Endothelial cell of umbilical vein (primary cell): ENCODE measurements at places on chromosomes 3 and 15. TPM values are rescaled to one million over a fixed set of nuclear protein-coding genes. Genes with fewer than 3 reads are reported as not detected.

DNA sequence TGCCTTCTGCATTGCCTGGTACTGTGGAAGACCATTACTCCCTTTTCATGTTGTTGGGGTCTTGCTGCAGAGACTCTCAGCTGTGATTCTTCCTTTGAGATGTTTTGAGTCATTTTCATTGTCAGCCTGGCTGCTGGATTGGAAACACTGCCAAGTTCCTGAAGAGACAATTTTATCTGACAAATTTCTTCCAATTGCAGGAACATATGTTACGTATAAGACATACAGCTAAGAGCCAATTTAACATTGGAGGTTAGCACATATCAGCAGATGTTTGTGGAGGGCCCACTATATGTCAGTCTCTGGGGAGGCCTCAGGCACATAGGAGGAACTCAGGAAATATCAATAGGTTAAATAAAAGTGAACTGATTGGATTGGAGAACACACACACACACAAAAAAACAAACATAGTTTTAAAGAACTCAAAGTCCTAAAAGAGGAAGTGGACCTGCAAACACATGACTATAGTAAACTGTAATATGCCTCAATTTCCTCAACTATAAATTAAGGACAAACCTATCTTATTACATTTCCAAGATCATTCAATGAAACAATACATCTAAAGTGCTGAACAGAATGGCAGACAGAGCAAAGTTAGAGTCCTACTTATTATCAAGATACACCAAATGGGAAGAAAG, 172.3 kb downstream of the MYRIP start:
- DNase-seq: peak; percentile 63

GRCh38 chr3:74582982-74583381, 31.5 kb downstream of the CNTN3 start:
- DNase-seq: no peak

- DNase-seq: peak; percentile 35
These were observed 166.6 kb downstream of the ANO10 start for GRCh38 chr3:43455233-43455632.

DNA sequence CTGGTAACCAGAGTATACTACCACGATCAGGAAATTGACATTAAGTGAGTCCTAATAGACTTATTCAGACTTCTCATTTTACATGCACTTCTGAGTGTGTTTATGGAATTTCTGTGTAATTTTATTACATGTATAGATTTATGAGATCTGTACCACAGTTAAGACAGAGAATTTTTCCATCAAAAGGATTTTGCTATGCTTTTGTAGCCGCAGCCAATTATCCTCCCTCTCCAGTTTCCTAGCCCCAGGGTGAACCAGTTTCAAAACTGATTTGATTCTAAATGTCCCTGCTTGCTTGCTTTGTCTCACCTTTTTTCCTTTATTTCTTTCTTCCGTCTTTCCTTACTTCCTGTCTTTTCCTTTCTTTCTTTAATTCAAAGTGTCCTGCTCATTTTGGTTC, 661.2 kb upstream of the BCHE start:
- DNase-seq: no peak

GRCh38 chr3:14433106-14433505, 30.7 kb downstream of the SLC6A6 start:
- DNase-seq: no peak

DNA sequence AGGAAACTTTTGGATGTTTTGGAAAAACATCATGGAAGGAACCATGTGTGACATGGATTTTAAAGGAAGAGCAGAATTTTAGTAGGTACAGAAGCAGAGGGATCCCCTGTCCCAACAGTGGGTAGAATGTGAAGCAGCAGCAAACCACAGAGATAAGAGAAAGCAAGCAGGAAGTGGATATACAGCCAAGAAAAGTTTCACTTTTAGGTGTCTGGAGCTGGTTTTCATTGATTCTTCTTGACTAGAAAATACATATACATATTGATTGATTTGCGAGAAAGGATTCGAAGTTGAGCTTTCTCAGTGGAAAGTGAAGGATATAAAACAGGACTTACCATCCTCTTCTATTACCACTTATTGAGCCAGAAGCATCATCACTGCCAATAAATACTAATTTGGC, 133.5 kb downstream of the KCNMB2 start:
- DNase-seq: no peak

DNA sequence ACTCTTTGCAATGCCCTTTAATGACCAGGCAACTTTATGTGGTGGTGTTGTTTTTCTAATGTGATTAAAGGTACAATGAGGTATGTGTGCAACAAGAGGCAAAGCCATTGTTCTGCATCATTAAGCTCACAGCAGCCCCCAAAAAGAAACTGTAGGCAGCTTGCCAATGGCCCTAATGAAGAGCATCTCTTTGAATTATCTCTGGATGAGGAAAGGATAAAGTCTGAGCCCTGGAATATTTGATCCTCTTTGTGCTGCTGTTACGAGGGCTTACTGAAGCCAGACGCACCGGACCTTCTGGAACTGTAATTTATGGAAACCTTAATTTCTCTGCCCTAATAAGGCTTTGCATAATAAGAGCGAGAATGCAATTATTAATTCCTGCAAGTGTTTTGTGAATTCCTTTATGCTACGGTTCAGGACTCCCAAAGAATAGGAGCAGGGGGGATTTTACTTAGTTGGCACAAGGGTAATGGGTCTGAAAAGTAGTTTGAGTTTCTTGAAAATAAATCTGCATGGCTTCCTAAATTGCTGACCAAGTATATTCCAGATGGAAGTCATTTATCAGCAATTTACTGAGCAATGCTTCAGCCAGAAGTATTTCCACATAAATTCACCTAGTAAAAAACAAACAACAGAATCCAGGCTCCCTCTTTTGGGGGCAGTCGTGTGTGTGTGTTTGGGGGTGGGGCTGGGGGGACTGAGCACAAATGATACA, 193.4 kb downstream of the PDZRN3 start:
- no peak for DNase-seq

DNA sequence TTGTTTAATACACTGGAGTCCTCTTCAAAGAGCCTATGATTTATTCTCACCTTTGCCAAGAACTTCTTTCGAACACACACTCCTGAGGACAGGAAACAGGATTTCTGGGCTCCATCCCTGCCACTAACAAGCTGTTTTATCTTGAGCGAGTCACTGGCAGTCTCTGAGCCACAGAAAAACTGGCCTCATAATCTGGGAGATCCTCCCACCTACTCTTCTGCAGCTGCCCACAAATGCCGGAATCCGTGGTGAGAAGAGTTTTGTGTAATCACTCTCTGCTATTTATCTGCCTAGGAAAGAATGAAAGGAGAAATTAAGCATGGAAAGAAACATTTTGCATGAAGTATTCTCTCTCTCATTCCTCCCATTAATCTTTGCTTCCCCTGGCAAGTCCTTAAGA, 172.0 kb upstream of the TRIM42 start:
- DNase-seq: no peak

DNA sequence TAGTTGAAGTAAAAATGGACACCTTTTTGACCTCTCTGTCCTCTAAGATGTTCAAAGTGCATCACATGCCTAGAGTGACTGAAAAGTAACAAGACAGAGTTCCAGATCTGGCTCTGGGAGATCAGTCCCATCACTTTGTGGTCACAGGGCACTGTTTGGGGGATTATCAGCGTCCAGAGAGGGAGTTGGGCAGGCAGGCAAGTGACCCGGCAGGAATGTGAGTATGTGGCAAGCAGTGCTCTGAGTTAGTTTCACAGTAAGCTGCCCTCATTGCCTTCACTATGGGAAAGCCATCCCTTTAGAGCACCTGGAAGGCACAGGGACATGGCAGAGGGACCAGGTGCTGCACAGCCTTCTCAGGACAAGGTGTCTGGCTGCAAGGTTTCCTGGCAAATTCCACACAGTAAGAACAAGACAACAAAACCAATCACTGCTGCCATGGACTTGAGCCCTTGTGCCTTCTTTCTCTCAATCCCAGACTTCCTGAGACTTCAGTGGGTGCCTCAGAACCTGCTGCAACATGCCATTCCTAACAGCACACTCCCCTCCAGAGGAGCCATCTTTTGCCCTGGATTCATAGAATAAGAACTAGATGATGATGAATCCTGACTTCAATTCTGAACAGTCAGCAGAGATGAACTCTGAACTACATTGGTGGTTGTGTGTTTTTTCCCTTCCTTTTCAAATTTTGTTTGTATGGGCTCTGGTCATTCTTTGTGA, 55.2 kb downstream of the TIPARP start:
- DNase-seq: no peak

GRCh38 chr3:32493437-32494414, 8.9 kb downstream of the CMTM6 start:
- DNase-seq: peak; percentile 56

- DNase-seq: no peak
These were observed 19.5 kb upstream of the FANCD2 start for GRCh38 chr3:10006762-10007090.

GRCh38 chr3:73437828-73438227, 186.9 kb downstream of the PDZRN3 start:
- DNase-seq: no peak

The CTDSPL2 gene
- total RNA-seq: 46.0 and 55.1 TPM in 2 replicates

The MYNN gene
- 11.7 and 12.7 TPM in 2 replicates for total RNA-seq

The PLSCR4 gene
- total RNA-seq: 81.5 and 91.8 TPM in 2 replicates

The ROBO1 gene
- 14.2 and 26.4 TPM in 2 replicates for total RNA-seq
